ENCODE measurements at places on chromosomes 6 and 20. TPM values are rescaled to one million over a fixed set of nuclear protein-coding genes. Genes with fewer than 3 reads are reported as not detected.

- DNase-seq, result no peak
These were observed 235.5 kb downstream of the BMP7 start for GRCh38 chr20:57030611-57031600.

DNA sequence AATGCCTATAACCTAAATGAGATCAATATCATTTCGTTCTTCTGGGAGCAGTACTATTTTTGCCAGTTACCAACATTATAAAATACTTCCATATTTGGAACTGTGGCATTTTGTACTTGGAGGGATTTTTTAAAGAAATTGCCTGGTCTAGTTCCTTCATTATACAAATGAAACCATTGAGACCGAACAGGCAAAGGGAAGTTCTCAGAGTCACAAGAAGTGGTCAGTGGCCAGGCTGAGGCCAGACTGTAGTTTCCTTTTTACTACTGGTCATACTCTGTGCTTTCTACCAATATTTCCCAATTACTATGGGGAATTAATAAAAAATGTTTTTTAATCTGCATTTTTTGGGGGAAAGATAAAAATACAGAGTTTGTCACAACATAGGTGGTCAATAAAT is 332.0 kb downstream of the NRN1 start:
- no peak for DNase-seq

GRCh38 chr20:62812181-62812906 is 4.5 kb upstream of the COL9A3 start:
- DNase-seq, result no peak

GRCh38 chr6:96450082-96450769 is 71.4 kb upstream of the UFL1 start:
- no peak for DNase-seq

DNA sequence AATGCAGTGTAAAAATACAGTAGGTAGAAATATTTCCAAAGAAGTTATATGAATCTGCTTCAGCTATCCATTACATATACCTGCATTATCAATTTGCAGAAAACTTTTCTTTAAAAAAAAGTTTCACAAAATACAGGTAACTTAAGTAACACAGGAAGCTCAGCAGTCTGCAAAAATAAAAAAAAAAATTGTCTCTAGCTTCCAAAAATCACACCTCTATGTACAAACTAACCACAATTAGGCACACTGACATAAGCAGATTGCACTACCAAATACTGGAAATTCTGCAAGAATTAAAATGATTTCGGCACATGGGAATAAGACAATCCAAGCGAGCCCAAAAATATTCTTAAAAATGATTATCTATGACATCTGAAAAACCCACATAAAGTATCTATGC is 41.2 kb downstream of the ME1 start:
- DNase-seq, result no peak

DNA sequence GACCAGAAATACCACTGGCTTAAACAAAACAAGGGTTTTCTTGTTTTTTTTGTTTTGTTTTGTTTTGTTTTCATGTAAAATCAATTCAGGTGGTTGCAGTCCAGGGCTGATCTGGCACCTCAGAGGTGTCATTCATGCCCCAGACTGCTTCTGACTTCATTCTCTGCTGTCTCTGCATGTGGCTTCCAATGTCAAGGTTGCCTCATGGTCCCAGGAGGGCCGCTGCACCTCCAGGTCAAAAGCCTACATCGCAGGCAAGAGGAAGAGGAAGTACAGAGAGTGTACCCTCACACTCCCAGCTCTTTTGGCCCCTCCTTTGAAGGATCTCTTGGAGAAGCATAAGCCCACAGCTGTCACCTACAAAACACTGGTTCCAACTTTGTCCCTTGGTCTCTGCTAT is 1.4 kb upstream of the BTN3A1 start:
- DNase-seq, result no peak

DNA sequence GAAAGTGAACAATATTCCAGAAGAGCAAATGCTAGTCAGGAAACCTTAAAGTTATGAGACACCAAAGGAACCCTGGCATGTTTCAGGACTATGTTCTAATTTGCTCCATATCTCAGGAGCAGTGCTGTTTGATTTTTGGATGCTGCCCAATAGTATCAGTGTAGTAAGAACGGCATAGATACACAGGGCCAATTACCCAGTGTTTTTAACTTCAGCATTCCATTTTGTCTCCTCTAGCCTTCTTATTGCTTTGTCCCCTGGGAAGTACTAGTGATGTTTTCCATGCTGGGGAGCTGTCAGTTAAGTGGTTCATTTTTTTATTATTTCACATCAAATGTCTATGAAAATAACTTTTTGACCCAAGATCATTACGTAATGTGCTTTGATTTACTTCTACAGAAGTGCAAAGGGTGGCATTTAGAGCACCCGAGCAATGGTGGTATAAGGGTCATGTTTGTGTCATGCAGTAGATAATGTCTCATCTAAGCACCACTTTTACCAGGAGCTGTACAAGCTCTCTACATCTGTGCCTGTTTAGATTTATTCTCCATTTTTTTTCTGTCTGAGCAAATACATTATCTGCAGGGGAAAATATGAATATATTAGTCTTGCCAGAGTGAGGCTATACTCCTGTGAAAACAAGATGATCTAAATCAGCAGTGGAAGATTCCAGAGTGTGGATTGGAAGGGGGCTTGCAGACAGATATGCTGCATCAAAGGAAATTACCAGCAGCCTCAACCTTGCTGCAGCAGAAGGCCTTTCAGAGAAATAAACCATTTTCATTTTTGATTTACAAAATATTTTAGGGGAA is 198.8 kb upstream of the OPRM1 start:
- DNase-seq, result no peak

GRCh38 chr6:167290786-167291622 is at the start of gene UNC93A:
TSS of gene UNC93A (plus strand) at chr6:167291315. CDS start at chr6:167291490, 175 bp downstream.
- no peak for DNase-seq

GRCh38 chr6:46452312-46452917 is 38.8 kb downstream of the RCAN2 start:
- no peak for DNase-seq

- DNase-seq, result no peak
These were observed 9.7 kb downstream of the SNAP25 start for GRCh38 chr20:10228330-10228729.

DNA sequence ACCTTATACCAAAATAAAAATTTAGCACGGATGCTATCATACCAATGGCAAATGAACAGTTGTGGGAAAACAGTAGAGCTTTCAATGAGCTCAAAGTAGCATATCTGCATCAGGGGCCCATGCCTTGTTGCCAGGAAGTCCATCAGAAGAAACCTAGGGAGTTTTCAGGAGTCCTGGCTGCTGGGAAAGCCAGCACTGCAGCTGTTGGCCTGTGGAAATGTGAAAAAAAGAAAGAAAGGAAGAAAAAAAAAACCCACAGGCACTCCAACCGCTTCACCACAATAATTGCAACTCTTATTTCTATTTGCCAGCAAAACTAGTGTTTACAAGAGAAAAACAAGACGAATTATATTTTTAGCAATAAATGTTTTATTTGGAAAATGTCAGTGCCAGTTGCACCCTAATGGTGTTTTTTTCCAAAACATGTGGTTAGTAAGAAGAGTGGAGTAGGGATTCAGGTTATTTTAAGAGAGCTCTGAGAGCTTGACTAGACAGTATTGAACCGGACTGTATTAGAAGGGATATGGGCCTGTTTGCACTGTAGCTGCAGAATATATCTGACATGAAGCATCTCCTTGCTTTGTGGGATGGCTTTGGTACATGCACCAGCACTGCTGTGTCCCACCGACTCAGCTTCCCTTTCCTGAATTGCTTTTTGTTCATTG is 137.3 kb downstream of the CCDC170 start:
- no peak for DNase-seq

DNA sequence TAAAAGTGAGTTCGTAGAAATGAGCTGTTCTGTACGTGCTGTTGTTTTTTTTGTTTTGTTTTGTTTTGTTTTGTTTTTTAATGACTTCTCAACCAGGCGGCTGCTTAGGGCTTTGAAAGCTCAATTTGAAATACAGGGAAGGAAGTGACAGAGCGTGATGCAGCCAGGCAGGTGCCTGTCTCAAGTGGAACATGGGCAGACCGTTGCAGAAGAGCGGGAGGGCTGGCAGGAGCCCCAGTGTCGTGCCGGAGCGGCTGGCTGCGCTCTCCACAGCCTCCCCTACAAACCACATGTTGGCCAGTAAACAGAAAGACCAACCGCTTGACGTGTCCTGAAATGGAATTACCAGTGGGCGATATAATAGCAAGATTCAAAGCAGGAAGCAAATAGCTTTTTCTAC is 164.9 kb upstream of the RREB1 start:
- peak; percentile 89 for DNase-seq

DNA sequence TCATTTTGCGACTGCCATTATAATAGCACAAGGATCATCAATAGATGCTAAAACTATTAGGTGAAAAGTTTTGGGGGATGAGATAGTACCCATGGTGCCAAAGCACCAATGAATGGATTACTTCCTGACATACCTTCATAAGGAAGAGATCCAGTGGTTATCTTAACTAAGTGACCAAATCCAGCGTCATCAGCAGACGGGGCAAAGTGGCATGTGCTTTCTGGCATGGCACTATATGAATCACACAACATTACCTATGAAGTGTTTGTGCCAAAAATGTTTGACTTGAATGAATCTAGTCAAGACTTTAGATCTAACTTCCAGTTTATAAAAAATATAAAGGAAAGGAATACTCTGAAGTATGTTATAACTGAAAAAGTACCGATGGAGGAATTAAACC is 10.8 kb downstream of the TRIM26 start:
- DNase-seq, result no peak

DNA sequence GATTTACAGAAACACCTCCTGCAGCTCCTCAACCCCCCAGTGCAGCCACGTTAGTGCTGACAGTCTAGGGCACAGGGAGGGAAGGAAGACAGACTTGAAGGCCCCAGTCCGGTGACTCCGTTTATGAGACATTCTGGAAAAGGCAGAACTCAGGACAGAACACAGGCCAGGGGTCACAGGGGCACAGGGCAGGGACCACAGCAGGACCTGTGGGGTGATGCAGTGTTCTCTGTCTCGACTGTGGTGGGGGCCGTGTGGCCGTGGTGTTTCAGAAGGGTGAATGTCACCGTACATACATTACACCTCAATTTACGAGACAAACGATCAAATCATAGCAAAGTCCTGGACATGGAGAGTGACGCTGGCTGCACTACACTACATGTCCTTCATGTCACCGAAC is 11.3 kb downstream of the BHLHE23 start:
- DNase-seq, result no peak

DNA sequence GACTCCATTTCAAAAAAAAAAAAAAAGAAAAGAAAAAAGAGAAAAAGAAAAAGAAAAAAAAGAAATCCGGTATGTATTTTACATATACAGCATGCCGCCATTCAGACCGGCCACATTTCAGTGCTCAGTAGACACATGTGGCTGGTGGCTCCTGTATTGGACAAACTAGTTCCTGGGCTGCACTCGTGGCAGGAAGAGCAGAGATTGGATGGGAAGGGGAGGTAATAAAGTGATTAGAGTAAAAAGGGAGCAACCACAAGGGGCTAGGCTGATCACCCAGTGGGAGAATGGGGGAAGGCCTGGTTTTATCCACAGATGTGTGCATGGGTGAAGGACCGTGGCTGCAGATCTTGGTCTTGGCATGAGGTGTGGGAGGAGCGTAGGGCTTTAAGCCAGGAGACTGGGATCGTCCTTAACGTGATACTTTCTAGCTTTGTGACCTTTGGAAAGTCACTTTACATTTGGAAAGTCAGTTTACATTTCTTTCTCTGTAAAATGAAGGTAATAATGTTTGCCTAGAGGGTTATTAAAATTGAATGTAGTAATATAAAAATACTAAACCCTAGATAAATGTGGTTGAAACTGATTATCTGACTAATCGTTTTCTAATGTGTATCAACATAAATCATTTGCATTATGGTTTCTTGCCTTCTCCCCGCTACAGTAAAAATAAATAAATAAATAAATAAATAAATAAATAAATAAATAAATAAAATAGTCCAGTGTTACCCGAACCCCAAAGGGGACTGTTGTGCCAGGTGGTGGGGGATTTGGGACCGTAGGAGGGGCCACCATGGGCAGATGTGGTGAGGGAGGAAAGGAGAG is 869 bp upstream of the TRIM15 start:
- DNase-seq, result no peak

DNA sequence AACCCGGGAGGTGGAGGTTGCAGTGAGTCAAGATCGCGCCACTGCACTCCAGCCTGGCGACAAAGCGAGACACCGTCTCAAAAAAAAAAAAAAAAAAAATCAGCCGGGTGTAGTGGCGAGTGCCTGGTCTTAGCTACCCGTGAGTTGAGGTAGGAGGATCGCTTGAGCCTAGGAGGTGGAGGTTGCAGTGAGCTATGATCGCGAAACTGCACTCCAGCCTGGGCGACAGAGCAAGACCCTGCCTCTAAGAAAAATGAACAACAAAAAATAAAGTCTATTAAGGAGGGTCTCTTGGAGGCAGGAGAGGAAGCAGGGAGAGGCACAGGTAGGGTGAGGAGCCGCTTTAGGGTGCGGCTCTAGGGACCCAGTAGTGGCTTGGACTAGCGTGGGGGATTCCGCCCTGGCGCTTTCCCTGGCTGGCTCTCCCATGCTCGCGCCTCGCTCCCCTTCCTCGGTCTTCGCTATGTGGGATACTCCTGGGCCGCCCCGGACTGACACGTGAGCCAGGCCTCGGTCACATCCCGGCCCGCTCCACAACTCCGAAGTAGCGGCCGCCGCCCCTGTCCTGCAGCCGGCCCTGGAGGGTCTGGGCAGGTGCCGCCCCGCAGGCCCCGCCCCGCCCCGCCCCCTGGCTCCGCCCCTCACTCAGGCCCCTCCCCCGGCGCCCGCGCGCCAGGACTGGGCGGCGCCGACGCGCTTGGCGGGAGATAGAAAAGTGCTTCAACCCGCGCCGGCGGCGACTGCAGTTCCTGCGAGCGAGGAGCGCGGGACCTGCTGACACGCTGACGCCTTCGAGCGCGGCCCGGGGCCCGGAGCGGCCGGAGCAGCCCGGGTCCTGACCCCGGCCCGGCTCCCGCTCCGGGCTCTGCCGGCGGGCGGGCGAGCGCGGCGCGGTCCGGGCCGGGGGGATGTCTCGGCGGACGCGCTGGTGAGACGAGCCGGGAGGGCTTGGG is at the start of gene MYBL2:
Gene MYBL2, plus strand, starts transcription at position 739 of the 953 bp plus-strand sequence. Its CDS starts 170 bp downstream, at position 909.
- no peak for DNase-seq

GRCh38 chr6:95413789-95414188 is 163.5 kb upstream of the MANEA start:
- DNase-seq, result no peak

GRCh38 chr20:38139977-38140753 is 24.9 kb downstream of the TGM2 start:
- DNase-seq, result no peak

The SESN1 gene
- total RNA-seq, result 42.8 TPM

The ZBTB2 gene
- 10.7 TPM for total RNA-seq

The PHACTR1 gene
- total RNA-seq, result 10.8 TPM

The SLC17A1 gene
- not detected for total RNA-seq
